ENCODE measurements at places on chromosomes 5 and 9.

DNA sequence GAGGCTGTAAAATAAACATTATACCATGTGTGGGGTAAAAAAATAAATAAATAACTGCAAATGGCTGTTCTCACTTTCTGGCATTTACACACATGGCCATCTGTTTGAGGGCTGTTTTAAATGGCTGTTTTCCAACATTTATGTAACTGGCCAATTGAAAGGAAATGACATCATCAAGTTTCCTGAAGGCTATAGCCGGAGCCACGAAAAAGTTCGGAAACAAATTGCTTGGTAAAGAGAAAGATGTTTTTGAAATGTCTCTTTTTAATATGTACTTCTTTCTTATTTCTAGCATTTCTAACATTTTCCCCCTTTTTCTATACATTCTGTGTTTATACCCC, 95.4 kb upstream of the DAB2 start:
- DNase-seq, result no peak

GRCh38 chr9:25003686-25004085, 458.0 kb upstream of the IZUMO3 start:
- DNase-seq, result no peak

- no peak for DNase-seq
These were observed 33.5 kb downstream of the OR1J1 start for GRCh38 chr9:122444041-122444733.

- no peak for DNase-seq
These were observed 34.4 kb downstream of the SMC5 start for GRCh38 chr9:70293214-70293613.

DNA sequence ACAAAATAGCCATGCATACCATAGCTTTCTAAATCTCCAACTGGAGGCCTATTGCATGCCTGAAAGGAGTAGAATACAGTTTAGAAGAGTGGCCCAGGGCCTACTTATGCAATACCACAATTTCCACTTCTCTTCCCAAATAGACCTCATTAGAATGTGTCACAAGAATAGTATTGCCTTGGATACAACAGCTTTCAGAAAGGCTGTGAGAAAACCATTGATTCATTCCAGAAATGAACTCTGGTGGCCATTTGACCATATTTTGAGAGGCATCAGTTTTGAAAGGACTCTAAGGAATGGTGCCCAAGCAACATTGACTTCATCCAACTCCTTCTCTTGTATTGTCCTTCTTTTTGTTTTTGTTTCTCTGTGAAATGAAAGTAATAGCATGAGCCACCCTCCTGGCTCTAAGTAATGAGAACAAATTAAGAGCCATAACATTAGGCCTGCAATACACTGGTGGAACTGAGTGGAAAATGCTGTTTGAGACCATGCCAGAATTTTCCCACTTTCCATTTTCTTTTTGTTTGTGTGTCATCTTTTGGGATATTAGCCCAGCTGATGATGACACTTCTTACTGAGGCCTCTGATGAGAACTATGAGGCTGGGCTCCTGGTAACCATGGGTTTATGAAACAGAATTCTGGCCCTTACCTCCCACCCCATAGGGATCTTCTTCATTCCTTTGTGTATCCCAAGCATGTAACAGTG, 90.2 kb downstream of the TMEM174 start:
- no peak for DNase-seq

GRCh38 chr5:76801159-76801802, 17.5 kb upstream of the F2RL1 start:
- no peak for DNase-seq

DNA sequence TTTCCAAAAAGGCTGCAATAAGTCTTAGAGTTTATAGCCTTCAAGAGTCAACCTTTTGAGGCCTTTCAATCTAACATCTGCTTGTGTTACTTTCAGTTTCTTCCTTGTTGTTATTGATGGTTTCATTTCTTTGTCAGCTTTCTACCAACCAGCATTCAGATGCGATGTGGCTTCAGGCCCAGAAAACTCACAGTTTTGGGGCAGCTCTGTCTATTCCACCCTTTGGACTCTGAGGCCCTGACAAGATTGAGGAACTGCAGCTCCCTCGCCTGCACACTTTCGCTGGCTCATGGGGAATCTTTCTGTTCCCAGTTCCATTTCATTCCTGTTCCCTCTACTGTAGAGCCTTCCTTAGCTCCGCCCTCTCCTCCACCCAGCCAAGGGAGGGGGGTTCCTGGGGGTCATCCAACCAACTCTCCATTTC, 13.3 kb upstream of the WHRN start:
- no peak for DNase-seq

GRCh38 chr9:92965061-92965758, 17.9 kb downstream of the FGD3 start:
- no peak for DNase-seq

DNA sequence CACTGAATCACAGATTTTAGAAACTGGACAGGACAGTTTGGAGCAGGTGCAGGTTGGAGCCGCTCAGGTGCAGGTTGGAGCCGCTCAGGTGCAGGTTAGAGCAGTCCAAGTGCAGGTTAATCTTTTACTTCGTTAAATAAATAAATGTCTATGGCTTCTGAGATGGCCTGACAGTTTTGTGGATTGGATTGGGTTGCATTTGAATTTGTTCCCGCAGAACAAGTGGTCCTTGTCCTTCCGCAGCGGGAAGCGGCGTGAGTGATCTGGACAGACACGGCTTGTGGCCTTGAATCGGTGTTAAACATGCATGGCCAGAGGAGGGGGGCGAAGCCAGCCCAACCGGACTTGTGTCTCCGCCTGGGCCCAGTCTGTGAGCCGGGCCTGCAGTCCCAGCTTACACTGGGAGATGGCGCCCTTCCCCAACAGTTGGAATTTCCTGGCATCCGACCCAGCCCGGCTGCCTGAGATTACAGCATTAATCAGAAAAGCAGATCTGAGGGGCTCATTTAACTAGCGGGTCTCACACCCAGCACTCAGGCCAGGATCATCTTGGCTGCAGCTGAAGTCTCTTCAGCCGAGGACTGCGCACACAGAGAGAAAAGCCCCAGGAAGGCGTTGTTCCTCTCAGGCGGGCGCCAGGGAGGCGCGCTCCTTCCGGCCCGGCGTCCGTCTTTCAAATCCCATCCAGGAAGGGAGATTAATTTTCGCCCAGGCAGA, 1.5 kb upstream of the OLFM1 start:
- peak; percentile 53 for DNase-seq

- DNase-seq, result no peak
These were observed 43.0 kb downstream of the CYFIP2 start for GRCh38 chr5:157308836-157309465.

DNA sequence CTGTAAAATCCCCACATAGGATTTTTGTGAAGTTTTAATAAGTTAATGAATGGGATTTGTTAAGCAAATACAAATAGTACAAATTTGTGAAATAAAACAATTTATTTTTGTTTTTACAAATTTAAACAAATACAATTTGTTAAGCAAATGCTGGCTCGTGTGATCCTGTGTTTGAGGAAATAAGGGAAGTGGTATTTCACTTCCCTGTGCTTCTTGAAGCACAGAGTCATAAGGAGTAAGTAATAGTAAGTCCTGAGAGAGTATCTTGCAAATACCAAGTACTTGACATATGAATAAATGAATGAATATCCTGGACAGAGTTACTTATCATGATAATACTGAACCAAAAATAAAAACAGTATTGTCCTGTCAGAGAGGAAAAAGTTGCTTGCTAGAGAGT, 9.1 kb downstream of the SMIM3 start:
- DNase-seq, result no peak

DNA sequence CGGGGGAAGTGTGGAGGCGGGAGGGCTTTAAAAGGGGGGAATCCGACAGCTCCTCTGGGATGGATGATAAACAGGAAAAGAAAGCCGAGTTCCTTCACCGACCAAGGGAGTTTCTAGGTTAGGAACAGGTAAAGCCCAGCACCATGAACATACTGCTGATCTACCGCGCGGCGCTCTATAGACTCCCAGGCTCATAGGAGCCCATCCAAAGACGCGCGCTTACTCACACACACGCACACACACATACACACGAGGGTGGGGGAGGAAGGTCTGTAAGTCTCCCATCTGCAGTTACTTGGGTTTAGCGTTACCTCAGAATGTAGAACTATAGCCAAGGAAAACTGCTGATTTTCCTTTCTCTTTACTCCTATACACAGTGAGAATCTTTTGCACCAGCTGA, 2.6 kb upstream of the GABRB2 start:
- no peak for DNase-seq

DNA sequence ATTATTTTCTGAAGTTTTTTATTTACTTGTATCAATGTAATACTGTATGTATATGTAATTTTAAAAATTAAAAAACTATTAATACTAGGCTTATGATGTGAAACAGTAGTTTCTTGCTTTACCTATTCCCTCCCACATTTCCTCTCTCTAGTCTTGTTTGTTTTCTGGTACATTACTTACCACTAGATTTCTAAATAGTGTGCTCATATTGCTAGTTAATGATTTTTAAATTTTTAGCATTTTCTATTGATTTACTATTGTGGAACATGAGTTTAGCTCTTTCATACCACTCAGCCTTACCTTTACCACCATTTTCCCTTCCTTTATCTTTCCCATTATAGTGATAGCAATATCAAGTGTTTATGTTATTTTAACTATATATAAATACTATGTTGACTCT, 39.3 kb downstream of the UBE2R2 start:
- no peak for DNase-seq

GRCh38 chr5:142922223-142922952, 152.2 kb downstream of the ARHGAP26 start:
- DNase-seq, result peak; percentile 83

DNA sequence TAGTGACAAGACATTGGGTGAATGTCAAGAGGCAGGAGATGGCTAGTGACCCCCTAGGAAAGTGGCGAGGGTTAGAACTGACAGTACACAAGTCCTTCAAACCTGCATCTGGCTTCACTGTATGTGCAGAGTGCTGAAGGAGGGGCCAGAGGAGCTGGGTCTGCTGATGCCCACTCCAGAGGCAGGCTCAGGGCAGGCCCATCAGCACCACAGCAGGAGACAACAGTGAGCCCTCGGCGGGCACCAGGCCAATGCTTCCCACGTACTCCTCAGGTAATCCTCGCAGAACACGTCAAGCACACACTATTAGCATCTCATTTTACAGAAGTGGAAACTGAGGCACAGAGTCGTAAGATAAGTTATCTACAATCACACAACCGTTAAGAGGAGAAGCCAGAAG, 76.1 kb upstream of the SH3PXD2B start:
- no peak for DNase-seq

DNA sequence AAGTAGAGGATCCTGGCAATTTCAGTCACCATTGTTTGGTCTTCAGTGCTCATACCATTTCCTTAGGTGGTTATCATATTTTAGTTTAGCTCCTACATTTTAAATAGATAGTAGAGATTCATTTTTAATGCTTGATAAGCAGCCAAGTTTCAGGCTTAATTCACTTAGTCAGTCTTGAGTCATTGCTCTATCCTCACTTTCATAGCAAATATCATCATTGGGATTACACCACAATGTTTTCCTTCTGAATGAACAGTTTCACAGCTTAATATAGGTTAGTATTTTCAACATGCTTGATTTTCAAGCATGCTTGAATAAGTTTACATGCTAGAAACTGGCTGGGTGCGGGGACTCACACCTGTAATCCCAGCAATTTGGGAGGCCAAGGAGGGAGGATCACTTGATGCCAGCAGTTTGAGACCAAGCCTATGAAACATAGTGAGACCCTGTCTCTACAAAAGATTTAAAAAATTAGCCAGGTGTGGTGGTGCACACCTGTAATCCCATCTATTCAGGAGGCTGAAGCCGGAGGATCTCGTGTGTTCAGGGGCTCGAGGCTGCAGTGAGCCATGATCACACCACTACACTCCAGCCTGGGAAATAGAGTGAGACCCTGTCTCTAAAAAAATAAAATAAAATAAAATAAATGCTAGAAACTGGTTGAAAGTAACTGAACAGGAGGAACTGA, 339.9 kb downstream of the ADGRV1 start:
- DNase-seq, result no peak

- DNase-seq, result no peak
These were observed 135.4 kb upstream of the FBN2 start for GRCh38 chr5:128673411-128673957.

- DNase-seq, result no peak
These were observed at the start of gene AKNA for GRCh38 chr9:114387680-114388356. TSS of gene AKNA (minus strand) at chr9:114387982. CDS start at chr9:114381333, 6,649 bp downstream.

DNA sequence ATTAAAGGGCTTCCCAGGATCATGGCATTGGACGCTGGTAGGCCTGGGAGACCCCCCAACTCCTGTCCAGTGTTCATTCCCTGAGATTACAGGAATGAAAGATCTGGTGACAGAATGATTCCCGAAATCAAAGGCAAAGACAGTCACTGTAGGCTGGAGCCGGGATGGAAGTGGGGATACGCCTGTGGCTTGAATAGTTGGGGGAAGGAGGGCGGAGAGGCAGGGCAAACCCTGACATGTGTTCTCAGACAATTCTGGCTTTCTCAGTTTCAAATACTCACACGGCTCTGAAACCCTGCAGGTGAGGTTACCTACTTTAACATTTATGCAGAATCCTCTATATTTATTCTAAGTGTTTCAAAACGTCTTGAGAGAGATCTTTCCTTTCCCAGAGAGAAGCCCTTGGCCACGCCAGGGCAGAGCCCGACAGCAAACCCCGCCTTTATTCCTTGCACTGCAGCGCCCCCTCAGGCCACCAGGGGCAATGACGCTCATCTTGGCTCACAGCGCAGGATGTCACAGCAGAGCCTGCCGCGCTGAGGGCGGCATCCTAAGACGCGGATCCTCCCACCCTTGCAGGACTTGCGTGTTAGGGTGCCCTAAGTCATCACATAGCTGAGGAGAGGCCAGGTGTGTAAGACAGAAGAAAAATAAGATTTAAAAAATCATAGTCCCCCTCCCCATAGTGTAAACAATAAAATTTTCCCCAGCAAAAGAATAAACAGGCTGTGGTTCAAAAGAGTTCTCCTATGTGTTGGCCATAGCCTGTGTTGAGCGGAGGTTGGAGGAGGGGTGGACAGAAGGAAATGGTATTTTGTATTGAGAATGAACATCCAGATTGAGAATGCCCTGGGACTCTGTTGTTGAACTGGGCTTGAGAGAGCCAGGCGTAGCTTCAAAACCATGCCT, 284.5 kb downstream of the NTRK2 start:
- DNase-seq, result peak; percentile 64

DNA sequence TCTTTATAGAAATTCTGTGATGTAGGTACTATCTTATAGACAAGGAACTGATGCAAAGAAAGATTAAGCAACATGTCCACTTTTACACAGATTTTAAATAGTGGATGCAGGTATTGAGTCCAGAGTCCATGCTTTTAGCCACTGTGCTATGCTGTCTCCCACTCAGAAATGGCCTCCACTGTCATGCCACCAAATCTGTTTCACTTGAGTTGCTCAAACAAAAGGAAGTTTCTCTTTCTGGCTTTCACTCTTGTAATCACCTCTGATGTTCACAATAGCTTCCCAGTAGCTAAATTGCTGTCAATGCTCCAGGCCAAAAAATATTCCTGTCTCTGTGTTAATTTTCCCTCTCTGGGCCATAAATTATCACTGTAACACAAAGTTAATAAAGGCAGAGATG, 77.0 kb upstream of the RASA1 start:
- no peak for DNase-seq

GRCh38 chr5:179487145-179487544, 63.2 kb upstream of the RUFY1 start:
- DNase-seq, result no peak

DNA sequence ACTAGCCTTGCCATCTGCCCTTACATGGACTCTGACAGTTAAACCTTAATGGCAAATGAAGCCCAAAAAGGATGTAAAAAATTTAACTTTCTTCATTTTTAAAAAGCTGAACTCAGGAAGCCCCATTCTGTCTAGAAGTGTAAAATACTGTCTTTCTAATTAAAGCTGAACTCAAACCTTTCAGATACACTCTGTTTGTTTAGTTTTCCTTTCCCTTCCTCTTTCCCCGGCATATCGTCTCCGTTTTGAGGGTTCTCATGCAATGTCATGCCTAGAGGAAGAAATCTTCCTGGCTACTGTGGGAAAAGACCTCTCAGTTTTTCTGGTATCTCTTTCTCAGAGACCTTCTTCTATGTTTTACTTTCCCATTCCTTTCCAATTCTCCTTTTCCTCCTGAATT, 841.5 kb downstream of the DTWD2 start:
- no peak for DNase-seq

Measured in SW480 (cell line).